NCI-H1048 (cell line): ENCODE measurements at places on chromosomes 16 and 17.

DNA sequence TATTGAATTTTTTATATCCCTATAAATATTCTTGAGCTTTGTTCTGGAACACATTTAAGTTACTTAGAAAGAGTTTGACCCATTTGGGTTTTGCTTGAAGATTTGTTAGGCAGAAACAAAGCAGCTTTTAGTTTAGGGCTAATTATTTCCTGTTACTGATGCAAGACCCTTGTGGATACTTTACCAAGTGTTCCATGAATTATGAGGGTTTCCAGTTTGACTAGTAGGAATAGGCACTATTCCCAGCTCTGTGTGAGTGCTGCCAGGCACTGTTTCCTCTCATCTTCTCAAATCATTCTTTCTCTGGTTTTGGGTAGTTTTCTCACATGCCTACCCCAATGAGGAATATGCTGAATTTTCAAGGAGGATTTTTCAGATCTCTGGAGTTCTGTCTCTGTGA, 80.0 kb downstream of the SPACA3 start:
- DNase-seq: no peak

GRCh38 chr16:24526701-24527495, 12.5 kb upstream of the RBBP6 start:
- DNase-seq: no peak

- DNase-seq: no peak
These were observed 28.9 kb upstream of the CCL2 start for GRCh38 chr17:34226011-34226743.

DNA sequence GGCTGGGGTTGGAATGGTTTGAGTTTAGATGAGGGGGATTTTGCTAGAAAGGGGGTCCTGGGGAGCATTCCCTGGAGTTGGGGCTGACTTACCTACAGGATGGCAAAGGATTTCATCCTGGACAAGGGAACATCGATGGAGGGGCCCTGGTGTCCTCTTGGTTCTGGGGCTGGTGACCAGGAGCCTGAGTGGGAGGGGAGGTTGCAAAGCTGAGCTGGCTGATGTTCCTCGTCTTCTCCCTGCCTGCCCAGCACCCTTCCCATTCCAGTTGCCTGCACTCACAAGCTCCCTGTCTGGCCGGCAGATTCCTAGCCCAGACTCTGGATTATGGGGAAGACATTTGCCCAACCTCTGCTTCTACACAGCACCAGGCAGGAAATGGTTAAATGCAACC, 37.2 kb downstream of the ITGAE start:
- DNase-seq: no peak

DNA sequence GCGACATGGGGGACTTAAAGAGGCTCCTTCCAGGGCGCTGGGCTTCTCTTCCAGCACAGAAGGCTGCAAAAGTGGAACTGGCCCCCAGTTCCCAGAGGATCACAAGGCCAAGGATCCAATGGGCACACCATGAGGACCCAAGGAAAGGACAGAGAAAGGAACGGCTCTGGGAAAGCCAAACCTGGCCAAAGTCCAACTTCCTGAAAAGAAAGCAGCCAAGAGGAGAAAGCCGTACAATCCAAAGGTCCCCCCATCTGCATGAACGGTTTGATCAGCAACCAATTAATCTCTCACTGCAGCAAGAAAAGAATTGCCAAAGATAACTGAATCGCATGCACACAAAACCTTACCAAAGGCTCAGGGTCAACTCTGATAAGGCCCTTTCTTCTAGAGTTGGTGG, 19.8 kb upstream of the ICAM2 start:
- no peak for DNase-seq

- peak; percentile 56 for DNase-seq
These were observed 17.2 kb downstream of the SREBF1 start for GRCh38 chr17:17819561-17819995.

DNA sequence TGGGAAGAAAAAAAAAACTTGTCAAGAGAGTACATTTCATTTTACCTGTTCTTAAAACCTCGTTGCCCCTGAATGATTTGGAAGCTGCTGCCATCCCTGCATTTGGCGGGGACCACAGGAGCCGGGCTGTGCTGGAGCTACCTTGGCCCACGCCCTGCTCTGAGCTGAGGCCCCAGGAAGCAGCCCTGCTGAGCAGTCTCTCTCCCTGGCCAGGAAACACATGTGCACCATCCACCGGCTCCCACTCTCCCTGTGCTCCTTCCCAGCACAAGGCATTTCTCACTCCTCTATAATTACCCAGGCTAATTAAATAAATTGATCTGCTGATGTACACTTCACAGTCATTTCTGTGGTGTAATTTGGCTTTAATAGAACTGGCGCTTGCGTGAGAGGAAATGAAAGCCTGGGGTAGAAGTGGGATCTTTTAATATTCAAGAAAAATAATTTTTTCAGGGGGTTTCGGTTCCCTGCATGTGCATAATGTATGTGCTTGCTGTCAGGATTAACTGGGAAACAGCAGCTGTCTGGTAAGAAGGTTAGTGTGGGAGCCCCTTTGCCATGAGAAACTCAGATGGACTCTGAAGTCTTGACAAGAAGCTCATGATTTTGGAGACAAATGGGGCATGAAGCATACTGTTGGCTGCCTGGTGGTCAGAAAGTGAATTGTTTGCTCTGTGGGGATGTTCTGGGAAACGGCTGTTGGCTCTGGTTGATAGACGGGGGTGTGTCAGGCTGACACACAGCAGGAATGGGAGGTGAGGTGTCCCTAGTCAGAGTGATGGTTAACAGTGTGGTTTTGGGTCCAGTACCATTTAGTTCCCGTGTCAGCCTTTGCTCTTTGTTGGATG, 252.3 kb upstream of the EEF2KMT start:
- no peak for DNase-seq

- DNase-seq: no peak
These were observed 15.1 kb upstream of the BBS2 start for GRCh38 chr16:56534847-56535383.

GRCh38 chr17:76824093-76824492, 44.1 kb upstream of the MGAT5B start:
- no peak for DNase-seq

GRCh38 chr17:68792042-68792685, 163.0 kb downstream of the ABCA8 start:
- no peak for DNase-seq

DNA sequence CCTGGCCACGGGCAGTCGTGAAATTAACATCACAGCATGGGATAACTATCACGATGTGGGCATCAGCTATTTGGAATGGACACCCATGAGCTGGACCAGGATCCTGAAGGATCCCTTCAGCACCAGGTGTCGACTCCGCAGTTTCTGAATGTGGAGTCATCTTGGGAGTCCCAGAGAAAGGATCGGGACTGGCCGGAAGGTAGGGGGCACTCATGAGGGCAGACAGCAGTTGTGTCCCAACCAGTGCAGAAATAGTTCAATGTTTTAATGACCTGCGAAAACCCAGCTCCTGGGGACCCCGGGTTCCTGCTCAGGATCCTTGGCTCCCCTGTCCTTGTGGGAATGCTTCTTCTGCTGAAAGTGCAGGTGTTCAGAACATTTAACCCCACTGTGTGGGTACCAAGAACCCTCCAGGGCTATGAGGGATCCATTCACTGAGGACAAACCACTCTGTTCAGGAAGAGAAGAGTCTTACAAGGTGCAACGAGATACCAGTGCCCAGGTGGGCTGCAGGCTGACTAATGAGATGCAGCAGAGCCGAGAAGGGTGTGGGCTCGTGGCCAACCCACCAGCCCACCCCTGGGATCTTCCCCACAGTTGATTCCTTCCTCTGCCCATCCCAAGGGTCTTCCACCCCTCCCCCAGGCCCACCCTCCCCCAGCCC, 154.8 kb downstream of the SALL1 start:
- no peak for DNase-seq

GRCh38 chr17:59828478-59828760, 64.3 kb downstream of the TUBD1 start:
- no peak for DNase-seq

- DNase-seq: no peak
These were observed 3.8 kb upstream of the NAT9 start for GRCh38 chr17:74779948-74780400.

GRCh38 chr16:81627024-81627423, 152.1 kb upstream of the PLCG2 start:
- DNase-seq: no peak

GRCh38 chr16:7449808-7450207, 117.2 kb downstream of the RBFOX1 start:
- no peak for DNase-seq

DNA sequence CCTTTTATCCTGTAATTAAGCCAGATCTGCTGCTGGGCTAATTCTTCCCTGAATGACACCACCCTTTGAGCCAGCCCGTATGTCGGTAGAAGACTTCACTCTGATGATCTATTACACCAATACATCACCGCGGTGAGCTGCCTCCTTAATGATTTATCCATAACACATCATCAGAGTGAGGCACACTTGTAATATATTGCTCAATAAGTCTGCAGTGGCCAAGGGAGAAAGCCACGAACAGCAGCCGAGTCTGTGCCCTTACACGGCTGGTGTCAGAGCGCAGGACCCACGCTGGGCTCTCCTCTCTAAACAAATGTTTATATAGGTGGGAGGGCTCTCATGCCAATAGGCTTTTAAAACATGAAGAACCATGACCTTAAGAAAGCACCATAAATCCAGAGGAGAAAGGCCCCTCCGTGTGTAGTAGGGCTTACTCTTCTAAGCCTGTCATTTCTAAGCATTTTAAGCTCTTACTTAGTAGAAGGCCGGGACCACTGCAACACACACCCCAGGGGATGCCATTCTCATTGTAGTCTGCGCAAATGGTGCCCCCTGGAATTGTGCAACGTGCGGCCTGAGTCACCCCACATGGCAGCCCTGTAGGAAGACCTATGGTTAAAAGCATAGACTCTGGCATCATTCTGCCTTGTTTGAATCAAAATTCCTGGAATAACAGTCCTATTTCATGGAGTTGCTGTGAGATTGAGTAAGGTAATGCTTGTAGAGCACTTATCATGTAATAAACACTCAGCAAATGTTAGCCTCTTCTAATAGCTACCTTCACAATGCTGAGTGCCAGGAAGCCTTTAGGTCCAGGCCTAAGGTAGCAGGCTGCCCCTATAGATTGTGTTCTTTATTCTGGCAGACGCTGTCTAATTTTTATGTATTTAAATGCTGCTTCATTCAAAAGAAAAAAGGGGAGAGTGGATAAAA, 26.1 kb downstream of the MRPS23 start:
- no peak for DNase-seq

DNA sequence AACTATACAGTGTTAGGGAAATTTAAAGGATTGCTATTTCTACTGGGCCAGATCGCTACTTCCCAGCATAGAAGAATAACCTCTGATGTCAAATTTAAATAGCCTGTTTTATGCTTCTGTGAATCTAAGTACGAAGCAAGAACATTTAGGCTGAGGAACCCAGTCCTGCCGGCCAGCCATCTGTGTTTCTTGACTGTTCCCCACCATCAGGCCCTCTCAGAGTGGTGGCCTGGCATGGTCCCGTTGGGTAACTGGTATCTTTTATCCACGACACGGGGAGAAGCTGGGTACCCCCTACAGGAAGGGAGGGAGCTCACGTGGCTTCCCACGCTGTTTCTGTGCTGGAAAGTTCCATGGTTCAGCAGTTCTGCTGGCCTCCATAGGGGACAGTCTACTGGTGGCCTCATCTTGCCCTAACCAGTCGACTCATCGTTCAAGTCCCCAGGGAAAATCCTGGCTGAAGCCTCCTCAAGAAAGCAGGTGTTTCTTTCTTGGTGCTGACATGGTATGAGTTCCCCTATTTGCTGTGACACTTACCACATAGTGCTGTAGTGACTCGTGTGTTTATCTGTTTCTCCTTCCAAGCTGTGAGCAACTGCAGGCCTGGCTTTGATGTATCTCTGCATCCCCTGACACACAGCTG, 201.7 kb upstream of the NLRP1 start:
- DNase-seq: no peak

DNA sequence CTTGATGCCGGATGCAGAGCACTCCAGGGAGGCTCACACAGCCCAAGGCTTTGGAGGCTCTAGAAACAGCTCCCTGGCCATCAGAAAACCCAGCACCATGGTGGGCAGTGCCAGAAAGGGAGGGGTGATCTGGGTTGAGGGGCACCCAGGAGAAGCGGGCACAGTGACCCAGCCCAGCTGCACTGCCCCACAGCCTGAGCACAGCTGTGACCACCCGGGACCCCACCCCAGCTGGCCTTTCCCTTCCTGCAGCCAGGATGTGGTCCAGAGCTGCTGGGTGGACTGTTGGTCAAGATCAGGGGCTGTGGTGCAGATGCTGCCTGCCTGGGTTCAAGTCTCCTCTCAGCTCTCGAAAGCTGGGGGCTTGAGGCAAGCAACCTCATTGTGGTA, 223.1 kb downstream of the ZNF423 start:
- no peak for DNase-seq

DNA sequence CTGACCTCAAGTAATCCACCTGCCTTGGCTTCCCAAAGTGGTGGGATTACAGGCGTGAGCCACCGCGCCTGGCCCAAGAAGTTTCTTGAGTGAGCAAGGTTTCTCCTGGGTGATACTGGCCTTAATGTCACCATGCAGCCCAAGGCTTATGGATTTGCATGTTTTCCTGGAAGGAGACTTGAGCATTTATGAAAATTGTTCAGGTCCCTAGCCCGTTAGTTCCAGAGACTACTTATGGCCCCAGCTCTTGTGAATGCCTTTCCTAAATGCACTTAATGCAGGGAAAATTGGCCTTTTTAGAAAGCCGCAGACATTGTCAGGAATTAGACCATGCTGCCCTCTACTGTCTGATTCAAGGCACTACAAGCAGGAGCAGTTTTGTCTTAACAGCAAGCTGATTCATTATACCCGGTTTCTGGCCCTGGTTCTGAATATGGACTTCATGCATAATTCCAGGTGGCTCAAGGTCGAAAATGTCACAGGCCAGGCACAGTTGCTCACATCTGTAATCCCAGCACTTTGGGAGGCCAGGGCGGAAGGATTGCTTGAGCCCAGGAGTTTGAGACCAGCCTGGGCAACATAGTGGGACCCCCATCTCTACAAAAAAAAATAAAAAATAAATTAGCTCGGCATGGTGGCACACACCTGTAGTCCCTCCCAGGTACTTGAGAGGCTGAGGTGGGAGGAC, 91.3 kb downstream of the SNX29 start:
- DNase-seq: no peak

DNA sequence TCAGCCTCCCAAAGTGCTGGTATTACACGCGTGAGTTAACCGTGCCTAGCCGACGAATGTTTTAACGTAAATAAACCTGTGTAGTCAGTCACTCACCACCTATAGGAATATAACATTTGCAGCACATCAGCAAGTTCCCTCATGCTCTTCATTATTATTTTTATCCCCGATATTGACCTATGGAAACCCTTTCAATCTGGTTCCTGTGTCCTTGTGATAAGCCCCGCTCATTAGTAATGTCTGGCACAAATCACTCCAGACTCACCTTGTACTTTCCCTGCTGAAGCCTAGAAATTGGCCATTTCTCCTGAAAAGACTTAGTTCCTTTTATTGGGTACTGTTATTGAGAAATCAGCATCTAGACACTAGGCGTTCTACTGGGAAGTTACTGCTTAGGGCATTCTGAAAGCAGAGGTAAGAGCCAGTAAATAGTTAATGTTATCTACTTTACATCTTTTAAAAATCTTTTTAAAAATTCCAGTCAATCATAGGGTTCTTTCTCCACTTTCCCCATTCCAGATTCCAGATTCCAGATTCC, 1.5 kb upstream of the PHKG2 start:
- DNase-seq: no peak

GRCh38 chr16:49183911-49184310, 97.7 kb downstream of the CBLN1 start:
- no peak for DNase-seq
